ENCODE measurements at places on chromosomes 7 and 10.

GRCh38 chr7:44076101-44076895 is 6.0 kb downstream of the POLM start:
- DNase-seq = no peak

GRCh38 chr7:124034754-124035100 is 1.9 kb upstream of the TMEM229A start:
- DNase-seq = no peak

DNA sequence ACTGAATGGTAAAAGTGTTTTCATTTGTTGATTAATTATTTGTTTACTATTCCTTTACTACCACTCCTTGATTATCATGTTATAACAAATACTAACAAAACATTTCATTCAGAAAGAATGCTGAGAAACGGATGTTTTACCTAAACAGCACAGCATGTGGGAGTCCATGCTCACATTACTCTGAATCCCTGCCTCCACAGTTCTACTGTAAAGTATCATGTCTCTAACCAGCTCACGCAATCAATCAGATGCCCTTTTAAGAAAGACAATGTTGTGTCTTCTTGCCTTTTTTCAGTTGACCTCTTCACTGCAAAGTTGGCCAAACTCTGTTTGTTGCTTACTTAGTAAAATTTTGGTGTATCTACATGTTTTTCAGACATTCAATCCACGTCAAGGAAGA is 232.5 kb upstream of the MDFIC start:
- no peak for DNase-seq

DNA sequence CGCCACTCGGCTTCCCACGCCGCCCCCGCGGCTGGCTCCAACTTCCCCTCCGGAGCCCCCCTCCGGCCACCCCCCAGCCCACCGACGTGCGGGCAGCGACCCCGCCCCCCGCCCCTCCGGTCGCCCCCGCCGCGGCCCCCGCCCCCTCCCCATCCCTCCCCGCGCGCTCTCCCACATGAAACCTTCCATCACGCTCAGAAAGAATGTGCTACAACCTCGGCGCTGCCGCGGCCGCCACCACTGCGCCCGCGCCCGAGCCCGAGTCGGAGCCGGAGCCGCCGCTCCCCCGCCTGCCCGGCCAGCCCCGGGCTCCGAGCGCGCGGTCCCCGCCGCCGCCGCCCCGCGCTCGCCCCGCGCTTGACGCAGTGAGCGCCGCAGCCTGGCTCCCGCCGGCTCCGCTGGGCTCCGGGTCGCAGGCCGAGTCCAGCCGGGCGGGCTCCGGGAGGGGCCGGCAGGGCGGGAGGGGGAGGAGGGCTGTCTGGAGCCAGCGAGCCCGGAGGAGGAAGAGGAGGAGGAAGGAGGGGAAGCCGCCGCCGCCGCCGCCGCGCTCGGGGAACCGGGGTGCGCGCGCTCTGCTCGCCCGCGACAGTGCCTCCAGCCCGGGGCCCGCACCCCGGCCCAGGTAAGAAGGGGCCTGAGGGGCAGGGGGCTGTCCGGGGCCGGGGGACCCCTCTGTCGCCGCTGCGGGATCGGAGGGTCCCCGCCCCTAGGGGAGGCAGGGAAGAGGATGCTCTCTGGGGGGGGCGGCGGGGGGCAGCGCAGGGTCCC is 4.3 kb upstream of the ELFN1 start:
- DNase-seq = no peak

DNA sequence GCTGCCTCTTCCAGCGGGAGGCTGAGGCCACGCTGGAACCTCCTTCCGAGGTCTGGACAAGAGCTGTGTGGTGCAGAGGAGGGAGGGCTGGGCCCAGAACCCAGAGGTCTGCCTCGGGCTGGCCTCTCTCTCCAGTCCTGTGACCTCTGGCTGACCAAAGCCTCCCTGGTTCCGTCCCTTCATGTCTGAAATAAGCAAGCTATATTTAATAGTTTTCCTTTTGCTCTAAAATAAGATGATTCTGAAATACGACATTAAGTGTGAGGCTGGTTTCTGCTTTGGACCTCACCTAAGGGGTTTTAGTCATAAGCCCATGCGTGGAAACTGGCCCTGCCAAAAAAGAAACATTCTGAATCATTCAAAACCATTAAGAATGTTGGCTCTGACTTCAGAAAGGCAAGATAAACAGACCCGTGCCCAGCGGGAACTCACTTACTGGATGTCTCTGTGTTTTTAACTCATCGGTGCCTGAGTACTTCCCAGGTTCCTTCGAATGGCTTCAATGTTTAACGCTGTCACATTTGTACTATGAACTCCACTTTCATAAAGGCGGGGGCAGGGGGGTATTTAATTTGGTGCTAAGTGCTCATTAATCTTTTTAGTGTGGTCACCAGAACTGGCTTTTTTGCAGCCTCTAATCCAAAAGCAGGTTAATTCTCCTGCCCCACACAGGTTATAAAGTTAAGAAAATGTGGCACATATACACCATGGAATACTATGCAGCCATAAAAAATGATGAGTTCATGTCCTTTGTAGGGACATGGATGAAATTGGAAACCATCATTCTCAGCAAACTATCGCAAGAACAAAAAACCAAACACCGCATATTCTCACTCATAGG is 157.5 kb upstream of the KLF14 start:
- DNase-seq = peak; percentile 82

DNA sequence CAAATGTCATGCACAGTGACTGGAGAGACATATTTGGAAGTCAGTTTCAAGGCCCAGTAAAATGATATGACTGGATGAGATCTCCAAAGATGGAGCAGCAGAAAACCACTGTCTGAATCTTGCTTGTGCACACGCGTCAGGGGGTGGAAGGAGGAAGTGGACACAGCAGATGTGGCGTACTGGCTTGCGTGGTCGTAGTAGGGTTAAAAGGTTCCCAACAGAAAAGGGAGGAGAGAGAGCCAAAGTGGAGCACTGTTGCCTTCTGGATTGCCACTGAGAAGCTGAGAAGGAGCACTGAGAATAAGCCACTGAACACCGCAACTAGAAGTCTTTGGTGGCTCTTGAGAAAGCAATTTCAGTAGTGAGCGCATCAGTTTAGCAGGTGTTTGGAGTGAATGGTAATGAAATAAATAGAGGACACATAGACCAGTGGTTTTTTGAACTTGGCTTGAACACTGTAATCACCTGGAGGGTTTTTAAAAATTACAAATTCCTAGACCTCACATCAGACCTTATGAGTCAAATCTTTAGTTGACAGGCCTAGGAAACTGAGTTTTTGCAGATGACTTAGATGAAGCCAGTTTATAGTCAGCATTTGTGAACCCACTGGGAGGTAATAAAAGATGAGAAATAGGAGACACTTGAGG is 227.3 kb downstream of the PTEN start:
- no peak for DNase-seq

DNA sequence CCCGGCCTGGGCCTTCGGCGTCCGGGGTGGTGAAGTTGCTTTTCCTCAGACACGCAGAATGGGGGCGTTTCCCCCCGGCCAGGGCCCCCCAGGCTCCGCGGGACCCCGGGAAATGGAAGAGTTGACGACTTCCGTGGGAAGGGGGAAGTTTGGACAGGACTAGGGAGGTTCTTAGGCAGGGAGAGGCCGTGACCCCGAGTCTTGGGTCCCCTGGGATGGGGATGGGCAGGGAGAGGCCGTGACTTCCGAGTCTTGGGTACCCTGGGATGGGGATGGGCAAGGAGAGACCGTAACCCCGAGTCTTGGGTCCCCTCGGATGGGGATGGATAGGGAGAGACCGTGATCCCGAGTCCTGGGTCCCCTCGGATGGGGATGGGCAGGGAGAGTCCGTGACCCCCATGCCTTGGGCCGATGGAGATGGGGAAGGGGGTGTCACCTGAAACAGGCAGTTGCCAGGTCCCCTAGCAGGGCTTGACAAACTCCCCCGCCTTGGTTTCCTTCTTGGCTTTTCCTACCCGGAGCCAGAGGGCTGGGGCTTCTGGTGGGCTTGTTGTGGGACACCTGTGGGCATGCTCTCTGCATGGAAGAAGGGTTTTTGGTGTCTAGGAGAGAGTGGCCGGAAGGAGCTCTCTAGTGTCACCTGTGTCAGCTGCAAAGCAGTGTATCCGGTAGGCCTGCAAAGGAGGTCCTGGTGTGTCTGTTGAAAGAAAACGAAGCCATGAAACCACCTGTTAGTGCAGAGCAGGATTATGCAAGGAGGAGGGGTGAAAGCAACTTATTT is 1.1 kb downstream of the TRRAP start:
- DNase-seq = no peak

GRCh38 chr10:50325449-50326171 is 74.3 kb upstream of the ASAH2 start:
- peak; percentile 92 for DNase-seq

Data from fibroblast of skin of left quadriceps (primary cell).